NCI-H1694 (cell line): ENCODE measurements at places on chromosomes 1 and 21.
A peak's percentile ranks its signal among the peaks of the same experiment; 100 is the strongest.

- peak; percentile 22 for DNase-seq
Measured at GRCh38 chr1:151968058-151968457, 25.6 kb downstream of the S100A10 start.

DNA sequence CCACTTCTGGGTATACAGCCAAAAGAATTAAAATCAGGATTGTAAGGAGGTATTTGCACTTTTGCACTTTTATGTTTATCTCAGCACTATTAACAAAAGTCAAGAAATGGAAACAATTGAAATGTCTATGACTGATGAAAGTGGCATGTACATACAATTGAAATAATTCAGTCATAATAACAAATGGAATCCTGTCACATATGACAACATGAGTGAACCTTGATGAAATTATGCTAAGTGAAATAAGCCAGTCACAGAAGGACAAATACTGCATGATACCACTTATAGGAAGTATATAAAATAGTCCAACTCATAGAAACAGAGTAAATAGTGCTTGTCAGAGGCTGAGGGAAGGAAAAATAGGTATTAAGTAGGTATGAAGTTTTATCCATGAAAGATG is 3.4 kb upstream of the SPTA1 start:
- no peak for DNase-seq

DNA sequence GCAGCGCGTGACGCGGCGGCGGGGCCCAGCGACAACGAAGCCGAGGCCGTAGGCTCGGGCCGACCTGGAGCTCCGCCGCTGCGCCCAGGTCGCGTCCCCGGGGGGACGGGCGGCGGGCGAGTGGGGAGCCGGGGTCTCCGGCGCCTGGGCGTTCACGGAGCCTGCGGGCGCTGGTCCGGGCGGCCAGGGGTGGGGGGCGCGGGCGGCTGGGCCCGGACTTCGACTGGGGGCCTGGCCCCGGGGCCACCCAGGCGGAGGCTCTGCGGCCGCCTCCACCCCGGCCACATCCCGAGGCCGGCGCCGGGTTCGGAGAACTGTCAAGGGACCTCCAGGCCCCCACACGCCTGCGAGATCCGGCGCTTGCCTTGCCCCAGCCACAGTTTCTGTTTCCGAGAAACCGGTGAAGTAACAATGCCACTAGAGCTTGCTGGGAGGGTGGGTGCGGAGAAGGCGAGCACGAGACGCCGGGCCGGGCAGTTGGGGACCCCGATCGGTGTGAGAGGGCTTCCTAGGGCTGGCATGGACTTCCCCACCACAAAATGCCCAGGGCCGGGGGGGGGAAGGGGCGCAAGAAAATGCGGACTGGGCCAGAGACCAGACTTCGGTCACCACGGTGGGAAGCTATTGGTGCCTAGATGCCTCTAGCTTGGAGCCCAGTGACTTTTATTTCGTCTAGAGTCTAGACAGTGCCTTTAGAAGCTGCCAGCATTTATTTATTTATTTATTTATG is 501 bp downstream of the FBXO6 start:
- no peak for DNase-seq

- DNase-seq, result no peak
Measured at GRCh38 chr1:178946855-178947676, 76.2 kb upstream of the ANGPTL1 start.

GRCh38 chr1:180628646-180629045 is 3.2 kb upstream of the XPR1 start:
- no peak for DNase-seq

GRCh38 chr1:53396573-53397268 is 62.5 kb upstream of the DMRTB1 start:
- no peak for DNase-seq

DNA sequence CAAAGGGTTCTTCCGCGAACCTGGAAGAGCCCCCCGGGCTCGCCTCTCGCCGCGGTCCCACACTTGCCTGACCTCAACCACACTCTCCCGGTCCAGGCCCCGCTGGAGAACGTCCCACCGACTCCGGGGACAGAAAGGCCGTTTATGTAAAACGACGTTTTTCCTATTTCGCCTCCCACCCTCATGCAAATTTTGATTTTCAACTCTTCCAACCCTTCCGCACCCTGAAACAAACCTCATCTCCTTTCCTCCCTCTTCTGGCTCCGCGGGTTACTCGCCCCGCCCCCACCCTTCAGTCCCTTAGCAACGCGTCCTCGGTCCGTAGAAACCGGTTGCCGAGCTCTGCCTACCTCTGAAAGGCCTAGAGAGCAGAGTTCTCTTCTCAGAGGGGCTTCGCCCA is at the start of gene C1orf141:
TSS of gene C1orf141 (minus strand) at position 276 of the 400 bp plus-strand sequence. CDS start 7,730 bp downstream, outside the sequence.
- no peak for DNase-seq

GRCh38 chr21:26572076-26572701 is 897 bp downstream of the CYYR1 start:
- no peak for DNase-seq

DNA sequence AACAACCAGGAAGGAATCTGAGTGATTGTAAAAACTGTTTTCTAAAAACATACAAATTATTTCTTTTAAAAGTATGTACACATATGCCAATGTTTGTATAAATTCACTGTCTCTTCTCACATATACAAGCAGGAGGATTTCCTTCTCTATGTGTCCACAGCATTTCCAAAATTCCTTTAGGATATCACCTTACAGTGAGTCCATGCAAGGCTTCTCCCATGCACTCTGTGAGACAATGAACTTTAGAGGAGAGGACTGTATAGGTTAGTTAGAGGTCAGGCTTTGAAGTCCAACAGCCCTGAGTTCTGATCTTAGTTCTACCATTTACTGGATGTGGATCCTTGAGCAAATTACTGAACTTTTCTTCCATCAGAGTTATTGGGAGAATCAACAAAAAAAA is 34.1 kb upstream of the USH2A start:
- no peak for DNase-seq

GRCh38 chr1:47757226-47757975 is 239.8 kb downstream of the TRABD2B start:
- no peak for DNase-seq

DNA sequence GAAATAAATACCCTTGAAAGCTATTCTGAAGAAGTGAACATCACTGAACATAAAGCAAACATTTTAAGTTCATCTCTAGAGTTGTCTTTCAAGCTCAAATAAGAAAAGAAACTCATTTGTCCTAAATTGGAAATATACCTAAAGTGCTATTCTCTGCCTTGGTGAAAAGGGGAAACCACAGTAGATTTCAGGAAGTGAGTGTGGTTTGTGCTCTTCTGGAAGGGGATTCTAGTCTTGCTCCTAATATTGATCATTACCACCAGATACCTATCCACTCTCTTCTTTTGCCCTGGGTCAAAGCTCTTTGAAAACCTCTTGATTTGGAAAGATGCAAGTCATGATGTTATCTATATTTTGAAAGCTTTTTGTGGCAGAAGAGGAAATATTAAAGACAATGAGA is 798.1 kb downstream of the ADGRL2 start:
- DNase-seq, result no peak

- DNase-seq, result no peak
Measured at GRCh38 chr1:10625554-10625953, 150.8 kb downstream of the PEX14 start.

DNA sequence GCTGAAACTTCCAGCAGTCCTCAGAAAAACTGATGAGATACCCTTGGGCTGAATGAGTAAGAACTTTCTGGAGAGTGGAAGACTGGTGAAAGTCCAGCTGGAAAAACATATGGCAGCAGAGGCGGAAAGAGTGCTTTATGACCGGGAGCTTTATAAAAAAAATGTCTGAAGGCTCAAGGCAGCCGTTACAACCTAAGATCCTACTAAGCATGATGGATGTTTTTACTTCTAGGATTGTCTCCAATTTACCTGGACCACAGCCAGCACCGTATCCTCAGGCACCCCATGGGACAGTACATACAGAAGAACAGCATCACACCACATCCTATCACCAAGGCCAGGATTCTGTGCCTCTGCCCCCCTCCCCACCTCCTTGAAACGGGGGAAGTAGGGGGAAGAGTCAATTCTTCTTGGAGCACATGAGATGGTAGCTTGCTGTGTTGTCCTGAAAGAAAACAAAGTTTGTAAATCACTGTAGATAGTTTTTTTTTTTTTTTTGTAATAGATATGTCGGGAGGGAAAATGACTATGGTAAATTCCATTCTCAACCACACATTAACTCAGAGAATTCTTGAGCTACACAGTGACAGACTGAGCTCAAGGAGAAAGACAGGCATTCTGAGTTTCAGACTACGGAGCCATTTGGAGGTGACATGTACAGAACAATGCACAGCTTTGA is 11.8 kb upstream of the IRF2BP2 start:
- DNase-seq, result no peak

- no peak for DNase-seq
Measured at GRCh38 chr21:40667967-40668366, 179.0 kb downstream of the DSCAM start.

GRCh38 chr1:110787328-110788071 is 85.4 kb upstream of the CD53 start:
- no peak for DNase-seq

DNA sequence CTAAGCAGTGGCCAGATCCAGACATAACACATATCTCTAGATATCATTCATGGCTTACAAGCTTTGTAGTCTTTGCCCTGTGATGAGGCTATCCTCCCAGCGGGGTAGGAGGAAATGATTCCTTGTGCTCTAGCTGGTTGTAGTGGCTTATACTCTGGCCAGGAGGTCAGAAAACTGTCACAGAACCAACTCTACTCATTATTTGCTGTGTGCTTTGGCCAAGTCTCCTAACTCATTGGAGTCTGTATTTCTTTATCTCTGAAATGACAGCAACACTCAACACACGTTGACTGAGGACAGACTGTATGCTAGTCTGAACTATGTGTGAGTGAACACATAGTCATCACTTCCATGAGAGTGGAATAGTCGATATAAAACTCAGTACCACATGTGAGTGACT is 116.7 kb upstream of the F3 start:
- no peak for DNase-seq

DNA sequence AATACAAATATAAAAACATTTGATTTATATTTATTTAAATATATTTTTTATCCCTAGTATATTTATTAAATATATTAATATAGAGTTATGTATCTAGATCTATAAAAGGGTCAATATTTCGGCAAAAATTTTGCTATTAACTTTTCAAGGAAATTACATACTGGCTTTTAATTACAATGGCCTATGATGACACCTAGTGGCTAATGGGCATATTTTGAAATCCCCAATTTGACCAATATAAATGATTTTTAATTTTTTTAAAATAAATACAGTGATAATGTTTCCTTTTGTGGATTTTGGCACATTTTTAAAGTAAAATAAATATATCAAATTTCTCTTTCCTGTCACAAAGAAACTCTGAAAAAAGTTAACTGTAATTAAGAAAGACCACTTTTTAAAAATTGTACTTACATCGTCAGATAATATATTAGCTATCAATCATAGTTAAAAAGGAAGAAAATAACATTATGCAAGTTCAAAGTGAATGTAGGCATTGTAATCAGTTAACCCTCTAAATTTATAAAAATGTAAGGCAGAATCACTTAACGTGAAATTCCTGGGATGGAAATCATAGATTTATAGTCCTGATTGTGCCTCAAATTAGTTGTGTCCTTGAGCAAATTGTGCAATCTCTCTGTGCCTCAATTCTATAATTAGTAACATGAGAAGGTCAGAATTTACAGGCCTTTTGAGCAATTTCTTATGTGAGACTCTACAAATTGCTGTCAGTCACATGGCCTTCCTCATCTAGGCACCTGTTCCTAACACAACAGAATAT is 25.6 kb upstream of the RGS13 start:
- peak; percentile 19 for DNase-seq

DNA sequence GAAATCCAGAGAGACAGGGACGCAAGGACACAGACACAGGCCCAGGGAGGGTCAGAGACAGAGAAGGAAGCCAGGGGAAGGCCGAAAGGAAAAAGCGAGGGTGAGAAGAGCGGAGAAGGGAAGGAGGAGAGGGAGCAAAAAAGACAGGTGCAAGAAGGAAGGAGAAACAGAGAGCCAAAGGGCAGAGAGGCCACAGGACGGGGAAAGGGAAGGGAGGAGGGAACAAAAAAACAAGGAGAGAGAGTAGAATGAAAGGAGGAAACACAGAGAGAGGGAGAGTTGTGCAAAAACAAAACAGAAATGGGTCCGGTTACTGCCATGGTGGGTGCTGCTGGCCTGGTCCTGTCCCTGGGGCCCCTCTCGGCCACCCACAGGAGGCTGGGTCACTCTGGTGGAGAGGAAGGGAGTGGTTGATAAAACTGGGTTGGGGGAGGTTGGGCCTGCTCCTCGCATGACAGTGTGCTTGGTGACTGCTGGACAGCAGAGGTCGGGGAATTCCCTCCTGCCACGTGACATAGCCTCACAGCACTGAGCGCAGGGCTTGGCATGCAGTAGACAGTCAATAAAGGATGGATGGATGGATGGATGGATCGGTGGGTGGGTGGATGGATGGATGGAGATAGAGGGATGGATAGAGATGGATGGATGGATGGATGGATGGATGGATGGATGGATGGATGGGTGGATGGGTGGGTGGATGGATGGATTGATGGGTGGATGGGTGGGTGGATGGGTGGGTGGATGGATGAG is 64.8 kb downstream of the RAP1GAP start:
- no peak for DNase-seq

DNA sequence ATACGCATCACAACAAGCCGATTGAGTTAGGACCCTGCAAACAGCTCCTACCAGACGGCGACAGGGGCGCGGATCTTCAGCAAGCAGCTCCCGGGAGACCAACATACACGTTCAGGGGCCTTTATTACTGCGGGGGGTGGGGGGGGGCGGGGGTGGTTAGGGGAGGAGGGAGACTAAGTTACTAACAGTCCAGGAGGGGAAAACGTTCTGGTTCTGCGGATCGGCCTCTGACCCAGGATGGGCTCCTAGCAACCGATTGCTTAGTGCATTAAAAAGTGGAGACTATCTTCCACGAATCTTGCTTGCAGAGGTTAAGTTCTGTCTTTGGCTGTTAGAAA is 162.0 kb downstream of the RUNX1 start:
- DNase-seq, result no peak

GRCh38 chr1:230855886-230856285 is 12.4 kb downstream of the C1orf198 start:
- DNase-seq, result no peak

GRCh38 chr1:47618222-47618720 is 180.4 kb downstream of the FOXD2 start:
- no peak for DNase-seq

- peak; percentile 88 for DNase-seq
Measured at GRCh38 chr1:201268604-201269151, 14.6 kb upstream of the PKP1 start.
